ENCODE measurements at places on chromosomes 1 and 21. TPM values are rescaled to one million over a fixed set of nuclear protein-coding genes. Genes with fewer than 3 reads are reported as not detected.

DNA sequence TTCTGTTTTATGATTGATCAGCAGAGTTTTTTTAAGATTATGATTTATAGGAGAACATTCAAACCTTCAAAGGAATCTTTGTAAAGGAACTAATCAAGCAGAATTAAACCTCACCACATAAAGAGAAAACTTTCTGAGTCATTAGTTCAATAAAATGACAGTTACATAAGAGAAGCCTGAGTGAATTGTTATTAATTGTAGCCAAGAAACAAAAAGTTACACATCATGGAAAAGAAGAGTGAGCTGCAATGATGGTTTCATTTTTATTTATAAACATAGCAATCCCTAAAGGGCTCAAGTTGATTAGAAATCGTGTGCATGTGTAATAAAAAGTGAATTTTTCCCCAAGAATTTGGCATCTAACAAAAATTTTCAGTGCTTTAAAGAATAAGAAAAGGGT, 731.4 kb downstream of the LTN1 start:
- H3K36me3 ChIP-seq = no peaks in the 10 kb centered on the region
- no peaks in the 10 kb centered on the region for H3K4me1 ChIP-seq
- H3K4me3 ChIP-seq = no peak overlapping the region
- DNase-seq = no peak
- H3K27me3 ChIP-seq = no peaks in the 10 kb centered on the region
- H3K27ac ChIP-seq = no peak overlapping the region

- H3K27me3 ChIP-seq = no peaks in the 10 kb centered on the region
- H3K4me1 ChIP-seq = peaks cover 10% of the 10 kb centered on the region
- no peak for DNase-seq
- no peak overlapping the region for H3K4me3 ChIP-seq
- no peak overlapping the region for H3K27ac ChIP-seq
Measured at GRCh38 chr1:3733094-3733882, 19.0 kb upstream of the CCDC27 start.

DNA sequence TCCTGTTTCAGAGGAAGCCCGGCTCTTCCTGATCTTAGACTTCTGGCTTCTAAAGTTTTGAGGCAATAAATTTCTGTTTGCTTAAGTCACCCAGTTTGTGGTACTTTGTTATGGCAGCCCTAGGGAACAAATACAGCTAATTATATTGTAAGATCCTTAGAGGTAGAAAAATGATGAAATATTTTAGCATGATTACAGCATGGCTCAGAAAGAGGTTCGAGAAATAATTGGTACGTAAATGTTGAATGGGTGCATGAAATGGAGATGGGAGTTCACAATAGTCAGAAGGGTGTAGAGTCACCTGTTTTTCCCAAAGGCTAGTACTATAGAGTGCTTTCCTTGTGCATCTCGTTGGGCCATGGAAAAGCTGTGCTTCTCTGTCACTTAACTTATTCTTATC, 123.5 kb downstream of the RUNX1 start:
- H3K27me3 ChIP-seq = no peaks in the 10 kb centered on the region
- DNase-seq = no peak
- no peak overlapping the region for H3K27ac ChIP-seq
- H3K36me3 ChIP-seq = no peaks in the 10 kb centered on the region

TAS1R3 gene
- 0.37 TPM for total RNA-seq

ADGRB2 gene
- total RNA-seq = 14.4 TPM

GSTM1 gene
- not detected for total RNA-seq
